ENCODE measurements at places on chromosomes 6 and 20. TPM values are rescaled to one million over a fixed set of nuclear protein-coding genes. Genes with fewer than 3 reads are reported as not detected.

Gene DEFB115
- not detected for total RNA-seq

Gene VSTM2L
- total RNA-seq = 0.20 TPM

Gene OLIG3
- total RNA-seq = not detected

Gene GRM1
- under 0.01 TPM for total RNA-seq

Gene CLPSL2
- total RNA-seq = not detected

Gene POPDC3
- 2.4 TPM for total RNA-seq

Gene DUSP15
- not detected for total RNA-seq

Gene PIM1
- 3.6 TPM for total RNA-seq

Gene DOK5
- total RNA-seq = 20.3 TPM

Gene NDUFAF4
- total RNA-seq = 13.9 TPM

Gene TRAM2
- total RNA-seq = 61.2 TPM

Gene CTAGE9
- total RNA-seq = not detected

Gene LINC00237
- total RNA-seq = not detected

Gene OR11A1
- total RNA-seq = not detected

Gene TNFRSF6B
- total RNA-seq = 37.0 TPM
